ENCODE measurements at places on chromosomes 6 and 20. TPM values are rescaled to one million over a fixed set of nuclear protein-coding genes. Genes with fewer than 3 reads are reported as not detected.

The MBOAT1 gene
- polyA plus RNA-seq = 2.5 TPM

The TP53TG5 gene
- polyA plus RNA-seq = 3.9 TPM

The MYH7B gene
- polyA plus RNA-seq = 6.4 TPM

The KATNA1 gene
- 15.0 TPM for polyA plus RNA-seq

The ANKRD66 gene
- 3.2 TPM for polyA plus RNA-seq

The PROKR2 gene
- polyA plus RNA-seq = 2.3 TPM

The RBM24 gene
- 2.9 TPM for polyA plus RNA-seq

The TFAP2A gene
- 9.2 TPM for polyA plus RNA-seq

The MDC1 gene
- 40.3 TPM for polyA plus RNA-seq

The LPA gene
- 1.3 TPM for polyA plus RNA-seq

The PACRG gene
- polyA plus RNA-seq = 20.2 TPM

The VSTM2L gene
- 293 TPM for polyA plus RNA-seq

The LY6G6F gene
- 0.27 TPM for polyA plus RNA-seq

The CTCFL gene
- 0.27 TPM for polyA plus RNA-seq

The CST3 gene
- polyA plus RNA-seq = 2,096 TPM

The TOMM6 gene
- 142 TPM for polyA plus RNA-seq

The TSPO2 gene
- 0.52 TPM for polyA plus RNA-seq

The GSTA2 gene
- not detected for polyA plus RNA-seq

The FHL5 gene
- polyA plus RNA-seq = 0.83 TPM

The WFDC12 gene
- polyA plus RNA-seq = not detected

The TMEM181 gene
- 36.8 TPM for polyA plus RNA-seq

The TP53INP2 gene
- polyA plus RNA-seq = 57.0 TPM

The HMGCLL1 gene
- 18.8 TPM for polyA plus RNA-seq

The ECHDC1 gene
- 54.5 TPM for polyA plus RNA-seq

The CST5 gene
- not detected for polyA plus RNA-seq

The BANF2 gene
- not detected for polyA plus RNA-seq

The HLA-G gene
- polyA plus RNA-seq = 2.6 TPM

The CLDN20 gene
- 0.71 TPM for polyA plus RNA-seq

The PARD6B gene
- polyA plus RNA-seq = 5.0 TPM

The NHSL1 gene
- polyA plus RNA-seq = 31.3 TPM

The CST4 gene
- not detected for polyA plus RNA-seq

The PNRC1 gene
- 71.0 TPM for polyA plus RNA-seq

The WFDC5 gene
- 0.57 TPM for polyA plus RNA-seq

The PBOV1 gene
- not detected for polyA plus RNA-seq

The UST gene
- 23.1 TPM for polyA plus RNA-seq

The SLC52A3 gene
- 1.1 TPM for polyA plus RNA-seq

The EFCAB8 gene
- 0.36 TPM for polyA plus RNA-seq
